Lung (tissue), 17 donors: ENCODE measurements at places on chromosomes 11 and 22. TPM values are rescaled to one million over a fixed set of nuclear protein-coding genes. Genes with fewer than 3 reads are reported as not detected.

GRCh38 chr22:26377170-26377830 lies 51.8 kb upstream of the ASPHD2 start:
- no peak overlapping the region for H3K4me3 ChIP-seq
- DNase-seq, result no peak
- peaks cover 5% of the 10 kb centered on the region for H3K27me3 ChIP-seq
- H3K27ac ChIP-seq, result no peak overlapping the region

DNA sequence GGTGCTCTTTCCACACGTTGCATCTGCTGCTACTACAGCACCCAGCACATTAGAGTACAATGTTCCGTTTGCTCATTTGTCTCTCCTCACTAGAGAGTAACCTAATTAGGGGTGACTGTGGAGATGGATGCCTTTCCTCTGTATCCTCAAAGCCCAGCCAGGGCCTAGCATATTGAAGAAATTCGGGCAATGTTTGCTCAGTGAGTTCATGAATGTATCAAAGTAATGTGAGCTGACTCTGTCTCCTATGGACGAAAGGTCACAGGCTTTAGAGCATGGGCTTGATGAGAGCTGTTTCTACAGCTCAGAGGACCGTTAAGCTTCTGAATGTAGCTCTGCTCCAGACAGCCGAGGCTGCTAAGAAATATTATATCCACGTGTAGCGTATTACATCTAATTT lies 67.5 kb downstream of the C11orf58 start:
- no peak overlapping the region for H3K4me3 ChIP-seq
- no peaks in the 10 kb centered on the region for H3K36me3 ChIP-seq
- H3K4me1 ChIP-seq, result peaks cover 15% of the 10 kb centered on the region
- no peaks in the 10 kb centered on the region for H3K27me3 ChIP-seq

- no peak overlapping the region for H3K27ac ChIP-seq
- H3K4me1 ChIP-seq, result no peaks in the 10 kb centered on the region
- no peaks in the 10 kb centered on the region for H3K36me3 ChIP-seq
- DNase-seq, result no peak
- H3K27me3 ChIP-seq, result no peaks in the 10 kb centered on the region
- H3K4me3 ChIP-seq, result no peak overlapping the region
Observed at GRCh38 chr22:34210301-34210700, 290.0 kb upstream of the LARGE1 start.

DNA sequence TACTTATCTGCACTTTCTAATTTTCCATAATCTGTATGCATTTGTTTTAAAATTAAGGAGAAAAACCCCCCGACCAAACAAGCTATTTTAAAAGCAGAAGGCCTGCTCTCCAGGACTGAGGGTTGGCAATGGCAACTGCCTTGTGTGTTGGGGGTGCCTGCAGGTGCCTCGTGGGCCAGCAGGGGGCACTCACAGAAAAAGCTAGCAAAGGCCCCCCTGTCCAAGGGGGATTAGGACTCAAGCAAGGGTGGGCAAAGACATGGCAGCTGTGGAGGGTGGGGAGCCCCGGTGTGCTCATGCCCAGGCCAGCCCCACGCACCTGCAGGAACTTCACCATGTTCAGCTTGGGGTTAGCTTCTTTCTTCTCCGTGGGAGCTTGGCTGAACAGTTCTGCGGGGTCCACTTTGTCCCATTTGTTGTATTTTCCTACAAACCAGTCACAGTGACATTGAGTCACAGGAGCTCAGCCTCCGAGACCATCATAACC lies 10.3 kb downstream of the TOP3B start:
- no peaks in the 10 kb centered on the region for H3K27me3 ChIP-seq
- no peak overlapping the region for H3K4me3 ChIP-seq
- H3K27ac ChIP-seq, result no peak overlapping the region
- H3K4me1 ChIP-seq, result no peaks in the 10 kb centered on the region
- H3K36me3 ChIP-seq, result peaks cover 12% of the 10 kb centered on the region

DNA sequence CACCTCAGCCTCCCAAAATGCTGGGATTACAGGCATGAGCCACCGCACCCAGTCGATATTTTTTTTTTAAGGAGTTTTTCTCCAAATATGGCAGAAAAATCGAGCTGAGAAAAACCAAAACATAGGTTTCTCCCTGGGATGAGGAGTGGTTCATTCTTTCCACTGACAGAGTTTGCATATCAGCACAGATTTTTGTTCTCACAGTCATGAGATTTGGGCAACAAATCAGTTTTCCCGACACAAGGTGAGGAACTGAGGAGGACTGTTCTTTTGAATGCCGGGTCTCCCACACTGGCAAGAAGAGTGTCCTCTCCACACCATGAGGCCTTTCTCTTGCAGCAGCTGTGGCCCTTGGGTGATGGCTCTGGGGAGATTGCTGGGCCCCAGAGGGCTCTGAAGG lies 3.8 kb upstream of the EHD1 start:
- no peak overlapping the region for H3K4me3 ChIP-seq
- no peaks in the 10 kb centered on the region for H3K4me1 ChIP-seq
- H3K36me3 ChIP-seq, result no peaks in the 10 kb centered on the region
- no peak overlapping the region for H3K27ac ChIP-seq

GRCh38 chr11:130874955-130875531 lies 41.2 kb downstream of the SNX19 start:
- H3K36me3 ChIP-seq, result peaks cover 34% of the 10 kb centered on the region
- H3K27ac ChIP-seq, result no peak overlapping the region
- H3K4me3 ChIP-seq, result no peak overlapping the region
- no peaks in the 10 kb centered on the region for H3K27me3 ChIP-seq
- peaks cover 9% of the 10 kb centered on the region for H3K4me1 ChIP-seq

DNA sequence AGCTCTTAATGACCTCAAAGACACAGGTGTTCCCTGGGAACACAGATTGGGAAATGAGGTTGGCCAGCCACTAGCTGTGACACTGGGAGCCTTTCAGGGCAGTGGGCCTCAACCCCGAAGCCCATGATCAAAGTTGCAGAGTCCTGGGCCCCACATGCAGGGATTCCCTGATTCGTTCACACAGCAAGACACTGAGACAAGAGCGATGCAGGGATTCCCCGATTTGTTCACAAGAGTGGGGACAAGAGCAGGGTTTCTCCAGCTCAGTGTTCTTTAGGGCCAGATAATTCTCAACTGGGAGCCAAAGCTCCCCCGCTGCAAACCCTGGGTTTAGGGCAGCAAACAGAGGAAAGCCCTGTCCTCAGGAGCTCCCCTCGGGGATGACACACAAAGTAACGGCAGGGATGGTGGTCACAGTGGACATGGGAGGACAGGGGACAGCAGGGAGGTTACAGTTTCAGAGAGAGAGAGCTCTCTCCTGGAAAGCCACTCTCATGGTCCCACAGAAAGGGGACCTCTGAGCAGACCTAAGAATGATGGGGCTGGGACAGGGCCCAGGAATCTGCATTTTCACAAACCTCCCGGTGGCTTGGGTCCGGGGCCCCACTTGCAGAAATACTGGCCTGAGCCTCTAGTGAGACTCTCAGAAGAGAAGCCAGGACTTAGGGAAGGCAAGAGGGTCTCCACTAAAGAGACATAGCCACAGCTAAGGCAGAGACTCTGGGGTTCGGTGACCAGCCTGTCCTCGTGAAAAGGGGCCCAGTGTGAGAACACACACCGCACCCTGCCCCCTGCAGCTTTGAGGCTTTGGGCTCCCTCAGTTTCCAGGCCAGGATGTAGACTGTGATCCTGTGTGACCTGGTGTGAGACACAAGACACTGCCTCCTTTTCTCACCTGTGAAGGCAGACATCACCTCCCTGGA lies 7.4 kb upstream of the GNAZ start:
- no peaks in the 10 kb centered on the region for H3K4me1 ChIP-seq
- no peak for DNase-seq
- H3K27me3 ChIP-seq, result no peaks in the 10 kb centered on the region
- H3K4me3 ChIP-seq, result no peak overlapping the region
- no peak overlapping the region for H3K27ac ChIP-seq

DNA sequence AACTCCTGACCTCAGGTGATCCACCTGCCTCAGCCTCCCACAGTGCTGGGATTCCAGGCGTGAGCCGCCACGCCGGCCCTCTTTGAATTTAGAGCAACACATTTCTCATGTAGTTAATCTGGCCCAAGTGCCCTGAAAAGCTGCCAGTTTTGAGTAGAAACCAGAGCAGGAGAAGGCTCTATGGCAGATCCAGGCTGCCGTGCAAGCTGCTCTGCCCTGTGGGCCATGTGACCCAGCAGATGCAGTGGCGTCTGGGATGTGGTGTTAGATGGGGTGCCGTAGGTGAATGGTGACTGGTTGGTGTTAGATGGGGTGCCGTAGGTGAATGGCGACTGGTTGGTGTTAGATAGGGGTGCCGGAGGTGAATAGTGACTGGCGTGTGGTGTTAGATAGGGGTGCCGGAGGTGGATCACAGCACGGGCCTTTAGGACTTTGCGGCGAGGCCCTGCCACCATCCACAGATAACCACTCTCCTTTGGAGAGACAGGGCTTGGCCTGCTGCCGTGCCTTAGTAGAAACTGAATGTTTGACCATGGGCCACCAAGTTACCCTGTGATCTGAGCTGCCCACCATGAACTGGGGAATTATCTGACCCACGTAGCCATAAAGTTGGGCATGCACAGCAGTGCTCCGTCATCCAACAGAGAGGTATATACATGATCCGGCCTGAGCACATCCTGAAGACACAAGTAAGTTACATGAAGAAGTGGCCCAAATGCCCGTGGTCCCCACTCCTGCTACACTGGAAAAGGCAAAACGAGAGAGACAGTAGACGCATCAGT lies 32.7 kb downstream of the ASCL2 start:
- no peak for DNase-seq
- no peak overlapping the region for H3K4me3 ChIP-seq
- H3K27ac ChIP-seq, result no peak overlapping the region
- no peaks in the 10 kb centered on the region for H3K27me3 ChIP-seq

DNA sequence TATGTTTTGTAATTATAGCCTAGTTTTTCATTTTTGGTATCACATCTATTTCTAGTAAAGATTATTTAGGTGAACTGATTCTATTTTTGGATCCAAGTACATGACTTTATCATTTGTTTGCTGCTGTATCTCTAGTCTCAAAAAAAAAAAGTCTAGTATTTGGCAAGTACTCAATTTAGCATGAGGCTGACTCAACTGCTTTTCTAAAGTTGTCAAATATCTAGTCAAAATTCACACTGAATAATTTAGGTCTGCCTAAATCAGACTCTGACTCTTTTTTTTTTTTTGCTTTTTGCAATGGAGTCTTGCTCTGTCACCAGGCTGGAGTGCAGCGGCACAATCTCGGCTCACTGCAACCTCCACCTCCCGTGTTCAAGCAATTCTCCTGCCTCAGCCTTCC lies 2.4 kb downstream of the OOSP4A start:
- DNase-seq, result no peak
- H3K4me1 ChIP-seq, result no peaks in the 10 kb centered on the region
- no peaks in the 10 kb centered on the region for H3K36me3 ChIP-seq
- no peaks in the 10 kb centered on the region for H3K27me3 ChIP-seq

GRCh38 chr11:44823006-44823405 lies 96.2 kb downstream of the TSPAN18 start:
- DNase-seq, result no peak
- no peak overlapping the region for H3K27ac ChIP-seq
- H3K4me1 ChIP-seq, result no peaks in the 10 kb centered on the region

GRCh38 chr11:68891351-68891948 lies 12.2 kb downstream of the MRPL21 start:
- H3K27me3 ChIP-seq, result no peaks in the 10 kb centered on the region
- DNase-seq, result no peak
- H3K4me3 ChIP-seq, result no peak overlapping the region
- no peak overlapping the region for H3K27ac ChIP-seq
- H3K36me3 ChIP-seq, result peaks cover 12% of the 10 kb centered on the region
- peaks cover 7% of the 10 kb centered on the region for H3K4me1 ChIP-seq

DNA sequence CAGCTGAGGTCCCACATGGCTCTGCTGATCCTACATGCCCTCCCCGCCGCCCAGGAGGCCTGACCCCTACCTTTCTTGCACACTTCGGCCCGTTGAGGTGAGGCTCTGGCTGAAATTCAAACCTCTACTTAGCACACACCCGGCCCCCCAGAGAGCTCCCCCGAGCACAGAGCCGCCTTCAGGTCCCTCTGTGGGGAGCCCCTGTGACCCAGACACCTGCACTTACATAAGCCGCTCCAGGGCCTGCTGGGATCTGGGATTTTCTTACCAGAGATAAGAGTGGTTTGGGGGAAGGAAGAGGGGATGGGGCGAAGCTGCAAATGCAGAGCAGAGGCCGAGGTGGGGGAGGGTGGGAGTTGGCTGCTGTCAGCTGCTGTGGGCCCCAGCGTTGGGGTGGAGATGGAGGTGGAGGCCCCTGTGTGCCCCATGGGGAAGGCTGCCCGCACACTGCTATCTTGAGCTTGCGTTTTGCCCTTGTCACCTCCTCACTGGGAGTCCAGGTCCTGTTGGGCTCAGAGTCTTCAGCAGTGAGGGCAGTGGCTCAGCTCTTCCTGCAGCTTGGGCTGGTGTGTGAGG lies 30.6 kb downstream of the CAPN1 start:
- DNase-seq, result no peak
- H3K27me3 ChIP-seq, result no peaks in the 10 kb centered on the region
- no peak overlapping the region for H3K27ac ChIP-seq

GRCh38 chr11:65575568-65576231 lies at the start of gene EHBP1L1:
Gene EHBP1L1, plus strand, starts transcription at chr11:65576053. Its CDS starts 250 bp downstream, at chr11:65576303.
- peaks cover 29% of the 10 kb centered on the region for H3K4me1 ChIP-seq
- H3K36me3 ChIP-seq, result peaks cover 14% of the 10 kb centered on the region
- H3K27me3 ChIP-seq, result no peaks in the 10 kb centered on the region
- DNase-seq, result peak; percentile 66
- peak within 1 kb of the TSS; percentile 65 for H3K4me3 ChIP-seq

DNA sequence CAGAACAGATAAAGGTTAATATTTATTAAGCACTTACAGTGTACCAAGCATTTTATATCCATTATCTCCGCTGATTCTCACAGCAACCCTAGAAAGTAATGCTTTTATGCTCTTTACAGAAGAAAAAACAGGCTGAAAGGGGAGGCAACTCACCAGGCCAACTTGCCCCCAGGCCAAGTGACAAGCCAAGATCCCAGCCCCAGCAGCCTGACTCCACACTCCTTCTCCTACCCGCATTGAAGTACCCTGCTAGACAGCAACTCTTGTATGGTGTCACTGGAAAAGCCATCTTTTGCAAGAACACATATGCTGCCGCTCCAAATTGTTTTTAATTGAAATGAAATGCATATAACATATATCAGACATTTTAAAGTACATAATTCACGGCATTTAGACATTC lies 25.6 kb downstream of the SMCO4 start:
- H3K4me3 ChIP-seq, result no peak overlapping the region
- no peak overlapping the region for H3K27ac ChIP-seq
- no peaks in the 10 kb centered on the region for H3K36me3 ChIP-seq

- DNase-seq, result peak; percentile 70
- peak overlapping the region; percentile 98 for H3K27ac ChIP-seq
- peak overlapping the region; percentile 97 for H3K4me3 ChIP-seq
- no peaks in the 10 kb centered on the region for H3K4me1 ChIP-seq
- no peaks in the 10 kb centered on the region for H3K36me3 ChIP-seq
Observed at GRCh38 chr11:73759610-73760134, 1.2 kb downstream of the RAB6A start.

The FBLN1 gene
- 357 TPM for total RNA-seq

The CRYBA4 gene
- not detected for total RNA-seq

The GTSE1 gene
- 2.3 TPM for total RNA-seq

The PSMC3 gene
- total RNA-seq, result 61.6 TPM

The SMARCB1 gene
- 39.2 TPM for total RNA-seq

The YPEL1 gene
- total RNA-seq, result 15.1 TPM

The CSF2RB gene
- total RNA-seq, result 14.3 TPM

The TRIM21 gene
- 19.8 TPM for total RNA-seq

The PHOX2A gene
- not detected for total RNA-seq

The CHORDC1 gene
- 23.3 TPM for total RNA-seq

The MIOX gene
- not detected for total RNA-seq

The TREH gene
- total RNA-seq, result 0.17 TPM

The MRGPRF gene
- 12.8 TPM for total RNA-seq

The C11orf87 gene
- not detected for total RNA-seq

The IL17REL gene
- 0.51 TPM for total RNA-seq

The ADAMTS8 gene
- 11.3 TPM for total RNA-seq

The SPDYC gene
- total RNA-seq, result not detected

The FXYD6 gene
- 70.0 TPM for total RNA-seq

The STX5 gene
- total RNA-seq, result 47.6 TPM

The PTPRCAP gene
- total RNA-seq, result 8.8 TPM

The OR51B5 gene
- total RNA-seq, result 4.2 TPM

The TTC28 gene
- 43.9 TPM for total RNA-seq

The PPME1 gene
- 34.6 TPM for total RNA-seq

The OR51L1 gene
- total RNA-seq, result not detected
